ENCODE measurements at places on chromosomes 12 and 14.

- DNase-seq = no peak
Measured at GRCh38 chr12:96197503-96198272, 3.5 kb downstream of the ELK3 start.

DNA sequence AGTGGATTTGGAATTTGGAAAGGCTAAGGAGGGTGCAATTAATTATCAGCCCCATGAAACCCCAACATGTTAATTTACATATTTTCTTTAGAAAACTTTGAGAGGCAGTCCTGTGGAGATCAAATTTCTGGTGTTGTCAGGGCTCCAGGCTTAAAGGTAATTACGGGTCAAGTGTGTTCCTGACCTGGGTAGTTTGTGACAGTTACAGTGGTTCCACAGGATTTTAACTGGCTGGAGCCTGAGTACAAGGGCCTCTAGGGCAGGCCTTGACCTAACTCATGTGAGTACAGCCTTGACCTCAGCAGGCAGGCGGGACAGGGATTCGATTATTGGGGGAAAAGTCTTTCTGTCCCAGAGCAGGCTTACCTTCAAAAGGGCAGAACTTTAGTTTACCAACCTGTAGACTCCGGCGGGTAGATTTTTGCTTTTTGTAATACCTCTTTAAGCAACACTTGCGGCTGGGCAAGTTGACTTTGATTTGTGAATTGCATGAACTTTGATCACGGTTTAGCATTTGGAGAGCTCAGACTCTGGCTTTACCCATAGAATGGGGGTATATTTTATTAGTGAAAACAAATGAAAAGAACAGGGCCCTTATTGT is 8.4 kb upstream of the PPTC7 start:
- DNase-seq = no peak

GRCh38 chr14:30445011-30445793 is 113.8 kb upstream of the G2E3 start:
- no peak for DNase-seq

GRCh38 chr12:58901664-58902063 is 18.6 kb downstream of the LRIG3 start:
- no peak for DNase-seq

DNA sequence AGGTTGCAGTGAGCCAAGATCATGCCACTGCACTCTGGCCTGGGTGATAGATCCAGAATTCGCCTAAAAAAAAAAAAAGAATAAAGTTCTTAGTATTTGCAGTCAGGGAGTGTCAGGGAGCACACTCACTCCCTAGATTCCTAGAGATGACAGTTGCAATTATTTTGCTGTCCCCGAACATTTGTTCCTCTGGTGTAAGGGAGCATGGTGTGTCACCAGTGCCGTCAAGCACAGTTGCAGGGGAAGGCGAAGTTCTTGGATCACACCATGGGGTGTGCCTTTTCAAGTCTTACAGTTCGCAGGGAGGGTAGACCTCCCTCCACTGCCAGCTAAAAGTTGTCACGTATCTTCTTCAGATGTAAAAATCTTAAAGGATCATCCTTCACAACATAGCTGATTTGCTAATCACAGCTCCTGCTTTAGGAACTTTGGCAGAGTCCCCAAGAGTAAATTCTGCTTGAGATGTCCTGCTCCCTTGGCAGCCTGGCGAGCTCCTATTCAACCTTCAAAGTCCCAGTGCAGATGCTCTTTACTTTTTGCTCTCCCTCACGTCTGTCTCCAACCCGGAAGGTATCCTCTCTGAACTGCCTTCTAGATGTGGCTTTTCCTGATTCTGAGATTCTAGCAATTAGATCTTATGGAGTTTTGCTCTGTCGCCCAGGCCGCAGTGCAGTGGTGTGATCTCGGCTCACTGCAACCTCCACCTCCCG is 11.3 kb downstream of the ACACB start:
- no peak for DNase-seq

GRCh38 chr14:95200404-95200803 is 43.1 kb upstream of the DICER1 start:
- no peak for DNase-seq

DNA sequence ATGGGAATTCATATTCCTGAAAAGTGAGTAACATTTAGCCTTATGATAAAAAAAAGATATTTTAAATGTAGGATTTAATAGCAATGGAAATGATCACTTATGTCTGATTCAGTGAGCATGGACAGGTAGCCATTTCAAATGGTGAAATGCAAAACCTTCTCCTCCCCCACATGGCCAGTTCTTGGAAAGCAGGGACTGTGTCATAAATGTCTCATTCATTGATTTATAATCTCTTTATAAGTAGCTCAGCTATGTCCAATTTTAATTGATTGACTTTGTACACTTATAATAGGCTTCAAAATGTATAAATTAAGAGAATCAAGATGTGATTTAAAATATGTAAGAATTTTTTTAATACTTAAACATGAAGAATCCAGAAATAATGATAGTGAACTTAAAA is 24.6 kb upstream of the SCFD1 start:
- DNase-seq = no peak

DNA sequence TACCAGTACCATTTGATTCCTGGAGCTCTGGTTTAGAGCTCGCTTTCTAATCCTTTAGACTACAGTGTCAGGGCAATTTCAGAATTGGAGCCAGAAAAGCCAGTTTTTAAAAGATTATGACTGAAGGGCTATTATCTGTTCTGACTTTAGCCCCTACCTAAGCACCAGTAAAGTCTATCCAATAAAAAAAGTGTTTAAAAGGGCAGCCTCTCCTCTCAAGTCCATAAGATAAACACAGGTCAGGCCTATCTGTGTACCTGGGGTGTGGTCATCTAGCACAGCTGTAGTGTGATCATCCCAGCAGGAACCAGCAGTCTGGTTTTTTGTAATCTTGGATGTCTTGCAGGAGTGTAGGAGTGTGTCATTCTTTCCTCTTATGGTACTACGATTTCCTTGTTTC is 6.6 kb downstream of the APPL2 start:
- DNase-seq = no peak

- DNase-seq = no peak
Measured at GRCh38 chr14:61836184-61836583, 74.0 kb downstream of the SNAPC1 start.

- no peak for DNase-seq
Measured at GRCh38 chr14:102293781-102294180, 11.2 kb downstream of the MOK start.

- no peak for DNase-seq
Measured at GRCh38 chr12:108126990-108127501, 2.0 kb upstream of the WSCD2 start.

All from H9 (cell line).